Heart left ventricle (tissue), 16 donors: ENCODE measurements at places on chromosomes 6 and 20. TPM values are rescaled to one million over a fixed set of nuclear protein-coding genes. Genes with fewer than 3 reads are reported as not detected.

The SLC17A3 gene
- not detected for total RNA-seq

The HLA-DQB1 gene
- total RNA-seq, result 6.9 TPM

The MAP1LC3A gene
- total RNA-seq, result 54.0 TPM

- no peaks in the 10 kb centered on the region for H3K36me3 ChIP-seq
- no peak overlapping the region for H3K27ac ChIP-seq
- no peaks in the 10 kb centered on the region for H3K4me1 ChIP-seq
- no peaks in the 10 kb centered on the region for H3K27me3 ChIP-seq
- no peak overlapping the region for H3K4me3 ChIP-seq
- no peak for DNase-seq
Measured at GRCh38 chr6:138682704-138683527, 90.7 kb upstream of the CCDC28A start.

DNA sequence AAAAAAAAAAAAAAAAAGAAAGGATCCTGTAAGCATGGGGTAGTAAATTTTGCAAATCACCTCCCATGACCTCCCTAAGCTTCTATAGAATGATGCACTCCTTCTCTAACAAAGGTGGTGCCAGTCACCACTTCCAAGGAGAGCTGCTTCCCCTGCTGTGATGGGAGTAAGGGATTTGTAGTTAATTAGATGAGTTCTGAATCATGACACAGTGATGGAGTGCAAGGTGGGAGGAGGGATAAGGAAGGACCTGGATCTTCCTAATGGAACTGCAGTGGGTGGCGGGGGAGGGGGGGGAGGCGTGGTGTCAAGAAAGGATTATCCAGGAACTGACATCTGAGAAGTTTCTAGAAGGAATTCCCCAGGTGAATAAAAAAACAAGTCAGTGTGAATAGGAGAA, 47.8 kb downstream of the NRN1 start:
- no peaks in the 10 kb centered on the region for H3K4me1 ChIP-seq
- no peaks in the 10 kb centered on the region for H3K27me3 ChIP-seq
- DNase-seq, result no peak
- no peaks in the 10 kb centered on the region for H3K36me3 ChIP-seq

The OR2B3 gene
- not detected for total RNA-seq

DNA sequence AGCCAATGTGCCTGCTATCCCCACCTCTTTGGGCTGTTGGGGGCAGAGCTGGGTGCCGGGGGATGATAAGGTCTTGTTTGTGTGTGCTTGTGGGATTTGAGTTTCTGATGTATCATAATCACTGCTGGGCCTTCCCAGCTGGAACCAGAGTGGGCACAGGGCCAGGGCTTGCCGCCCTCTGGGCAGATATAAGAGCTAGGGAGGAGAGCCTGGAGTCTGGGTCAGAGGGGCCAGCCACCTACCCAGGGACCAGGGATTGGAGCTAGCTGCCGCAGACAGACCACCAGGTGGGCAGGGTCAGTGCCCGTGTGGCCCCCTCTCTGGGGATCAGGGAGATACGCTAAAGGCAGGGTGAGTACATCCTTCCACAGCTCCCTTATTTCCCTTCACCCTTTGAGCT, 3.1 kb upstream of the TLDC2 start:
- no peak overlapping the region for H3K4me3 ChIP-seq
- H3K4me1 ChIP-seq, result peaks cover 4% of the 10 kb centered on the region
- no peaks in the 10 kb centered on the region for H3K36me3 ChIP-seq
- DNase-seq, result no peak
- no peaks in the 10 kb centered on the region for H3K27me3 ChIP-seq

The WRNIP1 gene
- total RNA-seq, result 37.0 TPM

DNA sequence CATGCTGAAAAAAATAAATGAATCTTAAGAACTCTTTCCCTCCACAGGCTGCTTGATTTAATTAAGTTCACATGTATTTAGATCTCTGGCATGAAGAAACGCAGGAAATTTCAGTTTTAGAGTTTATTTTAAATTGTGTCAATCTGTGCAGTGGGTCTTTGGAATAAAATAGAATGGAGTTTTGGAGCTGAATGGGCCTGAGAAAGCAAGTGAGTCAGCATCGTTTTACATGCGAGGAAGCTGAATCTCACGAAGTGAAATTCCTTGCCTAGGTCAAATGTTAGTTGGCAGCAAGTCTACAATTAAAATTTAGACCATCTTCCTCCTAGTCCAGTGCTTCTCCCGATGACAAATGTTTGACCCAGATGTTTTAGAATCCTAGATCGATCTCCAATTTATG, 22.4 kb downstream of the MAP7 start:
- no peak overlapping the region for H3K4me3 ChIP-seq
- no peaks in the 10 kb centered on the region for H3K36me3 ChIP-seq
- H3K27ac ChIP-seq, result no peak overlapping the region
- no peaks in the 10 kb centered on the region for H3K27me3 ChIP-seq
- no peak for DNase-seq

- H3K27ac ChIP-seq, result no peak overlapping the region
- no peak overlapping the region for H3K4me3 ChIP-seq
- DNase-seq, result no peak
- H3K36me3 ChIP-seq, result no peaks in the 10 kb centered on the region
- H3K4me1 ChIP-seq, result no peaks in the 10 kb centered on the region
- no peaks in the 10 kb centered on the region for H3K27me3 ChIP-seq
Measured at GRCh38 chr20:12599494-12599893, 409.3 kb upstream of the SPTLC3 start.

The KHDC1 gene
- not detected for total RNA-seq

- no peak overlapping the region for H3K27ac ChIP-seq
Measured at GRCh38 chr6:45626087-45626891, 248.6 kb upstream of the SUPT3H start.

The PHACTR1 gene
- total RNA-seq, result 71.4 TPM

The CLVS2 gene
- not detected for total RNA-seq

- no peak overlapping the region for H3K27ac ChIP-seq
- H3K36me3 ChIP-seq, result no peaks in the 10 kb centered on the region
- no peak overlapping the region for H3K4me3 ChIP-seq
- H3K27me3 ChIP-seq, result peaks cover 2% of the 10 kb centered on the region
- H3K4me1 ChIP-seq, result no peaks in the 10 kb centered on the region
Measured at GRCh38 chr6:111080698-111081097, 6.6 kb upstream of the SLC16A10 start.

The C6orf132 gene
- total RNA-seq, result 1.8 TPM

DNA sequence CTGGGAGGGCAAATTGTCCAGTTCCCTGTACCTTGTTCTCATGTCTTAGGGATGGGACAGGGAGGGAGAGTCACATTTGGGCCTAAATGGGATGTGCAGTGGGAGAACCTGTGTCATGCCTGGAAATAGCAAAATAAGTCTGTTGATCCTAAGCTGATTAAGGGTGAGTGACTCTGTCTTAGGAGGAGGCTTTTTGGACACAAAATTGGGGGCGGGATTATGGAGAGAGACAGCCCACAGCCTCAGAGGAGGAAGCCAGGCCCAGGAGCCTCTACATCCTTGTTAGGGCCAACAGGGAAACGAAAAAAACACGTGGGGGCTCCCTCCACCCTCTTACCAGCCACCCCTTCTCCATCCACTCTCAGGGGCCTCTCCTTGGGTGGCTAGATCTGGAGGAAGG, 2.2 kb downstream of the KCNB1 start:
- no peaks in the 10 kb centered on the region for H3K36me3 ChIP-seq
- H3K27me3 ChIP-seq, result no peaks in the 10 kb centered on the region
- H3K4me1 ChIP-seq, result peaks cover 16% of the 10 kb centered on the region
- no peak overlapping the region for H3K4me3 ChIP-seq

GRCh38 chr6:37171970-37172812, 2.2 kb downstream of the PIM1 start:
- H3K4me1 ChIP-seq, result peaks cover 22% of the 10 kb centered on the region
- H3K4me3 ChIP-seq, result peak overlapping the region; percentile 89
- peak overlapping the region; percentile 45 for H3K27ac ChIP-seq
- peak; percentile 89 for DNase-seq
- peaks cover 34% of the 10 kb centered on the region for H3K36me3 ChIP-seq

The MYLK2 gene
- not detected for total RNA-seq

GRCh38 chr6:150756173-150756572, 109.3 kb upstream of the MTHFD1L start:
- H3K36me3 ChIP-seq, result no peaks in the 10 kb centered on the region
- no peak overlapping the region for H3K4me3 ChIP-seq
- no peaks in the 10 kb centered on the region for H3K27me3 ChIP-seq

- no peak overlapping the region for H3K4me3 ChIP-seq
- no peaks in the 10 kb centered on the region for H3K27me3 ChIP-seq
- H3K27ac ChIP-seq, result no peak overlapping the region
- no peaks in the 10 kb centered on the region for H3K4me1 ChIP-seq
Measured at GRCh38 chr20:14775778-14776177, 438.4 kb upstream of the FLRT3 start.

The CST2 gene
- total RNA-seq, result not detected

- H3K27me3 ChIP-seq, result no peaks in the 10 kb centered on the region
- no peaks in the 10 kb centered on the region for H3K36me3 ChIP-seq
- no peak overlapping the region for H3K4me3 ChIP-seq
- H3K27ac ChIP-seq, result no peak overlapping the region
- H3K4me1 ChIP-seq, result no peaks in the 10 kb centered on the region
Measured at GRCh38 chr6:24099181-24099580, 26.8 kb upstream of the NRSN1 start.

DNA sequence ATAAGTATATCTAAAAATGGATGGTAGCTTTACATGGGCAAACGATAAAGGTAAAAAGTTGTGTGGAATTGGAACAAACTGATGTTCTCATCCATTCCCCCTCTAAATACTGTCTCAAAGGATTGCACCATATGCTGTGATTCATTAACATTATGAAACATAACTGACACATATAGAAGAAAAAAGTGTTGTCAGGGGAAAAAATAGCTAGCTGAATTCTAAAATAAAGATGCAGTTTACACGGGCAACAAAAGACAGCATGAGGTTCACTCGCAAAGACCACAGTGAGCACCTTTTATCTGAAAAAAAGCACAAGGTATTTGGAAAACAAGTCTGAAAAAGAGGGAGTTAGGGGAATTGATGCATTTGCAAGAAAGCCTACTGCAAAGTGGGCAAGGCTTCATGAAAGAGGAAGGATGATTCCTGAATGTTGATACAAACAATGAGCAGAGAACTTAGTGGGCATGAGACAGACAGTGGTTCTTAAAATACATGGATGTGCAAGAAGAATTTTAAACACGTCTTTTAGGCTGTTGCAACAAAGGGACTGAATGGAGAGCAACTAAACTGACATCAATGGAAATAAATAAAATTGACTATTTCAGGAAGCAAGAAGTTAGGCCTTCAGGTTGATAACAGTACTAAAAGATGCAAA, 280.9 kb downstream of the KIF16B start:
- H3K4me3 ChIP-seq, result no peak overlapping the region
- no peaks in the 10 kb centered on the region for H3K27me3 ChIP-seq
- no peaks in the 10 kb centered on the region for H3K36me3 ChIP-seq
- DNase-seq, result no peak

The NRM gene
- total RNA-seq, result 3.9 TPM

DNA sequence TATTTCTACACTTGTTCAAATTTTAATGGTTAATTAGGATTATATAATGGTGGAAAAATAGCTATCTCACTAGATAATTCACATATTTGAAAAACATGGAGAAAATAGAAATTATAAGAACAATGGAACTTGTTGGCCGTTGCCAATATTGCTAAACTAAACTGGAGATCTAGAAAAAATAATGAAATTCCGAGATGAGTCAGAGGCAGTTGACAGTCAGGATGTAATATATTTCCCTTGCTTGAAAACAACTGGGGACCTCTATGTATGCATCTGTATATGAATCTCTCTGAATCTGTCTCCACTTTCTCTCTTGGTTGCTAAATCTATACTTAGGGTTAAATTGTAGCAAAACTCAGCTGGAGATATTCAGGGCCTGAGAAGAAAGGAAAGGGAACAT, 1108.2 kb upstream of the GJE1 start:
- no peaks in the 10 kb centered on the region for H3K4me1 ChIP-seq
- no peaks in the 10 kb centered on the region for H3K36me3 ChIP-seq
- no peaks in the 10 kb centered on the region for H3K27me3 ChIP-seq
- H3K27ac ChIP-seq, result no peak overlapping the region

The ZNF334 gene
- 1.8 TPM for total RNA-seq

DNA sequence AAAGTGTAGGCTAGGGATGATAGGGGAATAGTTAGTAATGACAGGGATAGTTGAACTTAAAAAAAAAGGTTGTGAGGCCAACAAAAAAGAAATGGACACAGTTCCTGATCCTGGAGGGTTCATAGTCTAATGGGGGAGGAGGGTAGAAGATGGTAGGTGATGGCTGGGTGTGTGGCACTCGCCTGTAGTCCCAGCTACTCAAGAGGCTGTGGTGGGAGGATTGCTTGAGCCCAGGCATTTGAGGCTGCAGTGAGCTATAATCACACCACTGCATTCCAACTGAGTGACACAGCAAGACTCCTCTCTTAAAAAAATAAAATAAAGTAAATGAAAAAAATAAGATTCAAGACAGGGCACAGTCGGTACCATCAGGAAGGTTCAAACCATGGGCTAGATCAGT, 2.4 kb upstream of the MICB start:
- H3K4me1 ChIP-seq, result peaks cover 29% of the 10 kb centered on the region
- H3K36me3 ChIP-seq, result no peaks in the 10 kb centered on the region
- no peak for DNase-seq

DNA sequence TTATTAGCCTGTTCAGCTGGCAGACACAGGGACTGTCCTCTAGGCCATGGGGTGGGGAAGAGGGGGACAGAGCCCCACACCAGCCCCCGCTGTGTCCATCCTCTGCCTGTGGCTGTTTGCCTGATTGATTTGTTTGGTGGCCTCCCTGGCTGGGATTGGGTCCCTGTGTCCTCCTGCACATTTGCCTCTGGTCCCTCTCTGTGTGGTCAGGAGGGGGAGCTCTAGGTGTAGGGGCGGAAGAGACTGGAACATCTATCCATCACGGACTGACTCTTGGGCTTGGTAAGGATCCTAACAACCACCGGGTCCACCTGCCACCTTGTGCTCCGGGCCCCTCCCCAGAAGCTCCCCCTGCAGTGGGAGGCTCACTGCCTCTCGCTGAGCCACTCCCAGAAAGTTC, 38.4 kb upstream of the CCDC167 start:
- peaks cover 4% of the 10 kb centered on the region for H3K4me1 ChIP-seq
- H3K27me3 ChIP-seq, result peaks cover 35% of the 10 kb centered on the region
- H3K27ac ChIP-seq, result no peak overlapping the region

GRCh38 chr6:89575562-89575960, 63.0 kb downstream of the LYRM2 start:
- no peaks in the 10 kb centered on the region for H3K27me3 ChIP-seq
- H3K36me3 ChIP-seq, result no peaks in the 10 kb centered on the region
- no peak overlapping the region for H3K4me3 ChIP-seq

- DNase-seq, result no peak
- no peak overlapping the region for H3K4me3 ChIP-seq
- H3K27ac ChIP-seq, result no peak overlapping the region
- peaks cover 4% of the 10 kb centered on the region for H3K4me1 ChIP-seq
Measured at GRCh38 chr6:168247443-168248147, 72.0 kb downstream of the DACT2 start.

- H3K4me3 ChIP-seq, result no peak overlapping the region
- DNase-seq, result no peak
- H3K27me3 ChIP-seq, result no peaks in the 10 kb centered on the region
- H3K36me3 ChIP-seq, result no peaks in the 10 kb centered on the region
- no peak overlapping the region for H3K27ac ChIP-seq
- H3K4me1 ChIP-seq, result no peaks in the 10 kb centered on the region
Measured at GRCh38 chr20:16385891-16386290, 187.4 kb downstream of the KIF16B start.

The ADGB gene
- total RNA-seq, result not detected
